ENCODE measurements at places on chromosomes 7 and 10. TPM values are rescaled to one million over a fixed set of nuclear protein-coding genes. Genes with fewer than 3 reads are reported as not detected.

GRCh38 chr7:8232999-8233847, 28.7 kb downstream of the ICA1 start:
- DNase-seq, result no peak

DNA sequence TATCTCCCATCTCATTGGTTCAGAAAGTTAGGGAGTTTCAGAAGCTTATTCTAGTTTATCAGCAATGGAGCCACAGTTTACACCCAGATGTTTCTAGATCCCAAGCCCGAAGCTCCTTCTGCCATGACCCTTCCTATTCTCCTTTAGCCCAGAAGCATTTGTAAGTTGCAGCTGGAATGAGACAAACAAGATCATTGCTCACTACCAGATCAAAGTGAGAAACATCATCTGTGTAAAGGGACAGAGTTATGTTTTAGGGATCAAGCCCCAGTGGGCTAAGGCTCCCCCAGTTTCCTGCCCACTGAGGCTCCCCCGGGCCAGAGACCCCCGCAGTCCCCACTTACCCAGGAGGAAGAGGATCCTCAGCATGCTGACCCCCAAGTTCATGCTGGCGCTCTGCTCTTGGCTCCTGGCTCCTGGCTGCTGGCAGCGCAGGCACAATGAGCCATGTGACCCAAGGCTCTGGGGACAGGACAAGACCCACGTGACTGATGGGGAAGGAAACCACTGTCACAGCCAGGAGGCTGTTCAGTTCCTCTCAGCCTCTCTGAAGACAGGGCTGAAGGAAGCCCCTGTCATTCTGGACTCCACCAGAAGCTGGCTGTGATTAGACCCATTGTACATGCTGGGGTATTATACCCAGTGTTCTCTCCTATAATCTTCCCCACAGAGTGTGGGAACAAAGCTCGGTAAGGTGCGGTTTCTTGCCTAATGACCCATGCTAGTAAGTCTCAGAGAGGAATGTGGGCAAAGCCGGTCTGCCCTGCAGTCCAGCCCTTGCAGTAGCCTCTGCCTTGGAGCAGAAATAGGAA, at the start of gene TMEM273:
Gene TMEM273 (minus strand): TSS at position 442 of the 812 bp plus-strand sequence. CDS start 55 bp downstream, at position 387.
- DNase-seq, result no peak

DNA sequence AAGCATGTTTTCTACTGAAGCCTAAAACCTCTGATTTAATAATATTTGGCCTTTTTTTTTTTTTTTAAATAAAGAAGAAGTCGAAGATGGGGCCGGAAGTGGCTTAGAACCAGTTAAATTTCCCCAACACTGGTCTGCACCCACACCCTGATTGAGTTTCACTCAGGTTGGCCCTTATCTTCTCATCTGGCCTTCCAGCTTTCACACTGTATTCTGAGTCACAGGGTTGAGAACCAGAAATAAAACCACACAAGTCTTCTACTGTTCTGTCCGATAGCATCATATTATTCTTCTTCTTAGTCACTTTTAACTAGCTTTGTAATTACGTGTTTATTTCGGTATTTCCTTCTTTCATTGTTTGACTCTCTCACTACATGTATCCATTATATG, 9.9 kb downstream of the ZNF365 start:
- peak; percentile 91 for DNase-seq

- DNase-seq, result peak; percentile 44
Observed at GRCh38 chr7:464454-465401, 54.9 kb downstream of the PDGFA start.

GRCh38 chr10:97718659-97719142, 5.2 kb downstream of the MARVELD1 start:
- DNase-seq, result no peak

- no peak for DNase-seq
Observed at GRCh38 chr7:155945670-155946325, 133.5 kb upstream of the SHH start.

DNA sequence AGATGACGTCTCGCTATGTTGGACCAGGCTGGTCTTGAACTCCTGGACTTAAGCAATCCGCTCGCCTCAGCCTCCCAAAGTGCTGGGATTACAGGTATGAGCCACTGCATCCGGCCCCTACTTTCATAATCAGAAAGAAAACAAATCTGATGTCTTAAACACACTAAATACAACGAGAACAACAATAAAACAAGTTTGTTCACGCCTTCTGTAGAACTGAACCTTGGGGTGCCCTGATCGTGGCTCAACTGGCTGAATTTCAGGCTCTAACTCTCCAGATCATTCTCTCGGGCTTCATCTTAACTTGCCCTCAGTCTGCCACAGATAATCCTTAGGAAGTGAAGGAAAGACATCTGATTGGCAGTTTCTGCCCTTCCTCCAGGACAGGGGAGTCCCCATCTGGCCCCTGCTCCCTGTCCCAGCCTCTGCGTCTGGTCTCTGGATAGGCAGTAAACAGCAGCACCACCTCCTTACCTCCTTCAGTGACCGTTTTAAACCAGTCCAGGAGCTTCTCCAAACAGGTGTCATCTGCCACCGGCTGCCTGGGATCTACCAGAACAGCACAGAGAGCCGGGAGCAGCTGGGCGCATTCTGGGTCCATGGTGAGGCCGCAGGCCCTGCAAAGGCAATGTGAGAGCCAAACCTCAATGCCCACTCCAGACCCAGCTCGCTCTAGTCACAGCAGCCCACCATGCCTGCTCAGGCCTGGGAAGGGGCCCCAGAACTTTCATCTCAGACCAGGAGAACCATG, 1.3 kb downstream of the BRAT1 start:
- DNase-seq, result no peak

- peak; percentile 92 for DNase-seq
Observed at GRCh38 chr10:46524472-46525176, 31.8 kb downstream of the GPRIN2 start.

- DNase-seq, result no peak
Observed at GRCh38 chr10:26697922-26698608, 564 bp downstream of the PDSS1 start.

GRCh38 chr10:95837356-95837776, 70.4 kb upstream of the CC2D2B start:
- no peak for DNase-seq

DNA sequence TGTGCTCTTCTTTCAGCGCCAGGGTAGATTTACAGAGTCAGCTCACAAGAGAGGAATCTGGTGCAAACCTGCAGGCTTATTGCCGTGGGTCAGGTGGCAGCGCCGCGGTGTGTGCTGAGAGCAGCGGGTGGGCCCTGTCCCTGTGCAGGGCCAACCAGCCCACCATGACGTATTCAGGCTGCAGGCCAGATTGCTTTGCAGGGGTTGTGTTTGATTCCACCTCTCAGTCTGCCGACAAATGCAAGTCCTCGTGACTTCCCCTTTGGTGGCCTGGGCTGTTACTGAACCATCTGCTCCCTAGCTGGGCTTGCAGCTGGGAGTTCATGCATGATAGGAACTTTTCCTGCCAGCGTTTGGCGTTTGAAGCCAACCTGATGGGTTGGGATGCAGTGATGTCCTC, 66.7 kb upstream of the LEP start:
- DNase-seq, result no peak

DNA sequence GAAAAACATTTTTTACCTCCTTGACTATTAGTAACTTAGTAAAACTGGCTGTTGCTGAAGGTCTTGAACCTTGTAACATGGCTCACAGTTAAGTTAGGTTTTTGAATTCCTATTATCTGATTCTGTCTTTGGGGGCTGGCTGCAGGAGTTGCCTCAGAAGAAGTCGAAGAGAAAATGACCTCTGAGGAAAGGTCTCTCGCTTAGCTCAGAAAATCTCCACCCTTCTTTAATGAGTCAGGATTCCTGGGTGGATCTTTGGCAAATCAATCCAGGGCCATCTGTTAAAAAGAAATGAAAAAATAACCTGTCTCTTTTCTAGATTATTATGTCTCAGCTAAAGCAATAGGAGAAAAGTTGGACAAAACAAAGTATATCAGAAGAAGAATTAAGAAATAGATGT, 267.8 kb upstream of the SEMA3C start:
- no peak for DNase-seq

DNA sequence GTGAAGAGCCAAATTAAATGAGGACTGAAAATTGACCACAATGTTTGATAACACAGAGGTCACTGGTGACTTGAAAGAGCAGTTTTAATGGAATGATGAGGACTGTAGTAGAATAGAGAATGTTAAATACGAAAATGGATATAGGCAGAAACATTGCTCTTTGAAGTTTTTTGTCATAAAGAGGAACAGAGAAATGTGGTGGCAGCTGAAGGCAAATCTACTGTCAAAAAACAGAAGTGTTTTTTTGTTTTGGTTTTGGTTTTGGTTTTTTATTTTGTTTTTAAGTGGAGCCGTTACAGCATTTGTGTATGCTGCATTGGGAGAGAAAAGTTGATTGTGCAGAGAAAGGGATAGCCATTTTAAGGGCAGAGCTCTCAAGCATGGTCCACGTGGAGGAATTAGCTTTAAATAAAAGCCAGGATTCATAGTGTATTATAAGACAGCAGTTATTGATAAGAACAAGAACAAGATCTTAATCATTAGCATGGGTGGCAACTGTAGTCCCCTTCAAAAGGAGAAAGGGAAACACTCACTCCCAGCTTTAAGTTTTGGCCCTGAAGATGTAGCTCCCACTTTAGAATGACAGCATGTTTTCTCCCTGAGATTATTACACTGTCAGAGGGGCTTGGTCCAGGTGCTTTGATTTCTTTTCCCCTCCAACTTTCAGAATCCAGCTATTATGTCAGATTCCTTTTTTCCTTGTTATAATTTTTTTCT, 156.7 kb upstream of the BET1 start:
- no peak for DNase-seq

DNA sequence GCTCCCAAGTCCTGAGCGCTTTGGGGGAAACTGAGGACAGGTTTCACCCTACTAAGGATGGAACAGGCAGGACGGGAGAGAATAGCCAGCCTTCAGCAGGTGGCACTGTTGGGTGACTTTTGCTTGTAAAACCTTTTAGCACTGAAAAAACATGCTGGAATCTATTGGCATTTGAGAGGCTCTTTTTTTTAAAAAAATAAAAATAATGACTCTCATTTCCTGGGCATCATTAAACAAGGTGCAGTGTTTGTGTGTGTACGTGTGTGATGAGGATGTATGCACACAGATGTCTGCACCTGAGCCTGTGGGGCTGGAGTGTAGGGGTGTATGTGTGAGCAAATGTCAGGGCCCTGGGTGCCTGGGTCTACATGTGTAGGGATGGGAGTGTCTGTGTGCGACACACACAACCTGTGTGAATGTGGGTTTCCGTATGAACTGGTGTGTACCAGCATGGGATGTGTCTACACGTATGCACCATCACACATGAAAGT, 177.9 kb downstream of the RPS24 start:
- peak; percentile 60 for DNase-seq

GRCh38 chr10:86827639-86828038, 71.2 kb downstream of the BMPR1A start:
- no peak for DNase-seq

The CALHM1 gene
- total RNA-seq, result not detected

The LRRTM3 gene
- total RNA-seq, result not detected

The SEMA4G gene
- total RNA-seq, result 1.4 TPM

The TMEM120A gene
- total RNA-seq, result 35.5 TPM

The LRIT1 gene
- total RNA-seq, result not detected

The FAM200A gene
- total RNA-seq, result 4.3 TPM

Data from HFFc6 (cell line).